Suppressor macrophage treated with lipopolysaccharide for 4 hours (primary cell): ENCODE measurements at places on chromosomes 6 and 20.

- peak; percentile 29 for DNase-seq
Observed at GRCh38 chr6:1263039-1263849, 48.7 kb upstream of the FOXQ1 start.

DNA sequence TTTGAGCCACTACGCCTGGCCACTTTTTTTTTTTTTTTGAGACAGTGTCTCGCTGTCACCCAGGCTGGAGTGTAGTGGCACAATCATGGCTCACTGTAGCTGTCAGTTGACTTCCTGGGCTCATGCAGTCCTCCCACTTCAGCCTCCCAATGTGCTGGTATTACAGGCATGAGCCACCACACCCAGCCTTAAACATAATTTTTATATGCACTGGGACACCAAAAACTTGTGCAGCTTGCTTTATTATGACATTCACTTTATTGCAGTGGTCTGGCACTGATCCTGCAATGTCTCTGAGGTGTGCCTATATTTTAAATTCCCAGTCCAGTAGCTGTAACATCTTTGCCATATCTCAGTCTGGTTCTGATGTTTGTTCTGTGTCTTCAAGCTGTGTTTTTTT is 34.7 kb downstream of the KAT14 start:
- DNase-seq: no peak

GRCh38 chr6:99811636-99812035 is 182.4 kb downstream of the MCHR2 start:
- no peak for DNase-seq

DNA sequence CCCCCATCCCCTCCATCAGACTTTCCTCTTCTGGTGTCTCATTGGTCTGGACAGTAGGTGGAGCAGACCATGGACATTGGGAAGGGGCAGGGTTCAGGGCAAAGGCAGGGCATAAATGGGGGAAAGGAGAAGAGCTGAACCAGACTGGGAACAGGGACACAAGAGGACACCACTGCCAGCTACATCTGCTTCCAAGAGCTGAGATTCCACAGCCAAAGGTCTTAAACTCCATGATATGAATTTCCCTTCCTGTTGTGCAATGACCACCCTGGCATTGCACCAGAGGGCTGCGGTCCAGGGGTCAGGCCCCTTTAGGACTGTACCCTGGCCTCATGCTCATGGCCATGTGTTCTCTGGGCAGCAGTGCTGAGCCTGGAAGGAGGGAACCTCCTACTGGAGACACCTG is 137.9 kb downstream of the MAFB start:
- peak; percentile 17 for DNase-seq

DNA sequence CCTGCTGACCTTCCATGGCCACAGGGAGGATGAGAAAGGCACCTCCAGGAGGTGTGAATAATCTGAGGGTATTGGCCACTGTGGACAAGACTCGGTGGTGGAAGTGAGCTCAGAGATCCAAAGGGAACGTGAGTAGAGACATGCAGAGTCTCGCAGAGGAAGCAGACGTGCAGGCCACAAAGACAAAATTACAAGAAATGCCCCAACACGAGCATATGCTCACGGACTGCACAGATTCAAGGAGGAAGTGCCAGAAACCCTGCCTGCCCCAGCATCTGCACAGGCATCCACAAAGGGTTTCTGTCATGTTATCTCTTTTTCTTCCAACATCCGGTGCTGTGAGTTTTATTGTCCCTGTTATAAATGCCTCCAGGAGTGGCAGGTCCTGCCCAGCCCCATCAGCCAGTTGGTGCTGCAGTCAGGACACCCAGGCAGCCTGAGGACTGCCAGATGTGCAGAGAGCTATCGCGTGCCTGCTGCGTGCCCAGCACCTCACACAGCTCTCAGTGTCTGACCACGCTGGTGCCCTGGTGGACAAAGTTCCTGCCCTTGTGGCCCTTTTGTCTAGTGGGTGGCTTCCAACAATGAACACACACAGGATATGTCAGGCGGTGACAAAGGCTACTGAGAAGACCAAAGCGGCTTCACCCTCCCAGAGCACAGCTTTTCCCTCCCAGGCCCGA is 34.0 kb upstream of the FANCE start:
- peak; percentile 48 for DNase-seq

DNA sequence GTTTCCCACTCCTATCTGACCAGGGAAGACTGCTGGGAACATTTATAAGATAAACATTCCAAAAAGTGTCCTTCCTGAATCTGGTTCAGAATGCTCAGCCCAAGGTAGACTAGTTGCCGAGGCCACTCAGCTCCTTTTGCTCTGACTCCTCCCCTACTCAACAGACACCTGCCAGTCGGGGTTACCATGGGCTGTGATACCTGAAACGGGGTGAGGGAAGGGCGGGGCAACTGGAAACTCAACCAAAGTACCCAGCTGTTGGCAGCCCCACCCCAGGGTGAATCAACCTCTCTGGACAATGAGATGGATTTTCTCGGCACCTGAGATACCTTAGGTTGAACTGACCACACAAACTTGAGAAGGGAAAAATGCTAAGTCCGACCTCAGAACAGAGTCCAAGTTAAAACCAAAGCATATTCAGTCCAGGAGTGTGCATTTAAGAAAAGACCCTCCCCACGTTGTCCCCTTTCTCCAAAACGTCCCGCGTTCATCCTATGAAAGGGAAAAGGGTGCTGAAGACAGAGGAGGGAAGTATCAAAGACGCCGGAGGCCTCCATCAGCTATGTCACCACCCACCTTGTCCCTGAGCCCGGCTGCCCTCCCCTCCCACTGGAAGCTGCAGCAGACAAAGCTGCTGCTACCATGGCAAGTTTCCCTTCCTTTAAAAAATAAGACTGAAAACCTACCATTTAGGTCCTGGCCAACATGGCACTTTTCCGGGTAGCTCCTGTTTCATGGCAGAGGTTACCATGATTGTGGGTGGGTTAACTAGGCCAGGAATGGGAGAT is 100.1 kb downstream of the SLC23A2 start:
- no peak for DNase-seq

GRCh38 chr6:32177183-32177787 is 920 bp upstream of the RNF5 start:
- peak; percentile 41 for DNase-seq

- peak; percentile 69 for DNase-seq
Observed at GRCh38 chr20:32332614-32333013, 25.5 kb upstream of the ASXL1 start.

GRCh38 chr20:59589086-59589684 is 15.2 kb upstream of the PHACTR3 start:
- DNase-seq: no peak

GRCh38 chr6:30618270-30618797 is 694 bp downstream of the MRPS18B start:
- no peak for DNase-seq

- no peak for DNase-seq
Observed at GRCh38 chr6:85273870-85274269, 176.0 kb upstream of the NT5E start.

DNA sequence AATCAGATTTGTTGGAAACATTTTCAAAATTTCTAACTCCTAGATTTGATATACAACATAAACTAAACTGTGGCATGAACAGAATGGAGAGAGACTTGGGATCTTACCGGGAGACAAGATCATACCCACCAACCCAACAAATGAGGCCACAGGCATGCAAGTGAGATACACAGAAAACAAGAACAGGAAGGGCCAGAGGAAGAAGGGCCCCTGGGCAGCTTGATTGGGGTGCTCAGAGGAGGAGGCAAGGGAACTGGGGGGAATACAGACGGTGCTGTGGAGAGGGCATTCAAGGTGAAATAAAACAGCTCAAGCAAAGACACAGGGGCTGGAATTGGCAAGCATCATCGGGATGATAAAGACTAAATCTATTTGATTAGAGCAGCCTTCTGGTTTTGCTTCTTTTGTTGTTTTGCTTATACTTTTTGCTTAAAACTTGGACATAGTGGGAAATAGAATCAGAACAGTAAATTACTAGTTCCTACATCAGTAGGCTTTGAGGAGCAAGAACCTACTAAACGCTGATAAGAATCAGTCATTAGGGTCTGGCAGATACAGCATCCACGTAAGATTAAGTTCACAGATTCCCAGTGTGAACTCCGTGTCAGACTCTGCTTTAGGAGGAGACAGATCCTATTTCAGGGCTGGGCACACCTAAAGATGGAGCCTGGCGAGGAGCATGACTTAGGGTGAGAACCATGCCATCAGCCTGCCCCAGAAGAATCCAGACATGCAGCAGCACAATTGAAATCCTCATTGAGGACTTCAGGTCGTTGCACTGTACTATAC is 3.5 kb upstream of the RAMACL start:
- no peak for DNase-seq

- DNase-seq: no peak
Observed at GRCh38 chr6:7973584-7973983, 63.0 kb upstream of the TXNDC5 start.

DNA sequence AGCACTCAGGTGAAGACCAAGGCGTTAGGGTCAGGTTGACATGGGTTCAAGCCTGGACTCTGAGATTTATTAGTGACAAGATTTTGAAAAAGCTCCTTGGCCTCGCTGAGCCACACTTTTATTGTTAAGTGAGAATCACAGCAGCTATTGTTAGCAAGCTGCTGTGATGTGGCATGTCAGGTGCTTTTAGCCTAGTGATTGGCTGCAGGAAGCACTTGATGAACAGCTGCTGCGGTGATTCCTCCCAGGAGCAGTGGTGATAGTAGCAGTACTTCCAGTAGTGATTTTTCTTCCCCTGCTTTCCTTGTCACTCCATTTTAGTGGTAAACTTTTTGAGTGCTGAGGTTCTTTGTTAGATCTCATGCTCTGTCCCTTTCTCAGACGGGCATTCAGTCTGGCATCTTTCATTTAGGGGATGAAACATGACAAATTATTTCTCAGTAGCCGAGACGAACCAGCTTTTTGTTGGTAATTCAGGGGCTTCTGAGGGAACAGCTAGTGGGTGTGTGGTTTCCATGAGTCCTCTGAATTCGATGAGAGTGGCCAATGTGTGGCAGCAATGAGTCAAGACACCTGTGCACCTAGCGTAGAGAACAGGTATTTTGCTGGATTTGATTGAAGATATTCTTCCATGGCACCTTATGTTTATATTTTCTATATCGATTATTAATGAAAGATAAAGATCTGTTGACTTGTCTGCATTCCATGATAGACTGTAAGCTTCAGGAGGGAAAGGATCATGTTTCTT is 696.7 kb downstream of the DHX35 start:
- DNase-seq: no peak

GRCh38 chr6:103047567-103047966 is 1654.1 kb downstream of the GRIK2 start:
- no peak for DNase-seq

DNA sequence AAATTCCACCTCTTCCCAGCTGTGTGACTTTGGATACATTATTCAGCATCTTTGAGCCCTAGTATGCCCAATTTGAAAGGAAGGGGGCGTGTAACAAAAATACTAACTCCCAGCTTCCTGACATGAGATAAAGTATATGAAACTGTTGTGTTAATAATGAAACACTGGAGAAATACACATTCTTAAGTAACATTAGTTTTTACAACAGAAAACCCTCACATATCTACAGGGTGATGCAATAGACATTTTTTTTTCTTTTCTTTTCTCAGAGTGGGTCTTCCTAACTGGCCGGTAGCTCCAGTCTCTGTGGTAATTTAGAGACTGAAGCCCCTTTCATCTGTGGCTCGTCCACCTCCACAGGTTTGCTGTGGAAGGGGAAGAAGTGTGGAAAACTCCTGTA is 79.5 kb downstream of the CD83 start:
- DNase-seq: no peak

DNA sequence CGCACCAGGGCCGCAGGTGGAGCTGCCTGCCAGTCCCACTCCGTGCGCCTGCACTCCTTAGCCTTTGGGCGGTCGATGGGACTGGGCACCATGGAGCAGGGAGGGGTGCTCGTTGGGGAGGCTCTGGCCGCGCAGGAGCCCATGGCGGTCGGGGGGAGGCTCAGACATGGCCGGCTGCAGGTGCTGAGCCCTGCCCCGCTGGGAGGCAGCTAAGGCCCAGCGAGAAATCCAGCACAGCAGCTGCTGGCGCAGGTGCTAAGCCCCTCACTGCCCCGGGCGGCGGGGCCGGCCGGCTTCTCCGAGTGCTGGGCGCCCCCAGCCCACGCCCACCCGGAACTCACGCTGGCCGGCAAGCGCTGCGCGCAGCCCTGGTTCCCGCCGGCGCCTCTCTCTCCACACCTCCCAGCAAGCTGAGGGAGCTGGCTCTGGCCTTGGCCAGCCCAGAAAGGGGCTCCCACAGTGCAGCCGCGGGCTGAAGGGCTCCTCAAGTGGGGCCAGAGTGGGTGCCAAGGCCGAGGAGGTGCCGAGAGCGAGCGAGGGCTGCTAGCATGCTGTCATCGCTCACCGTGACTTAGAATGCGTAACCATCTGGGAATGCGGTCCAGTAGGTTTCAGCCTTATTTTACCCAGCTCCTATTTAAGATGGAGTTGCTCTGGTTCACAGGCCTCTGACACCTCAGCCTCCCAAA is 77.3 kb downstream of the C6orf52 start:
- DNase-seq: no peak

DNA sequence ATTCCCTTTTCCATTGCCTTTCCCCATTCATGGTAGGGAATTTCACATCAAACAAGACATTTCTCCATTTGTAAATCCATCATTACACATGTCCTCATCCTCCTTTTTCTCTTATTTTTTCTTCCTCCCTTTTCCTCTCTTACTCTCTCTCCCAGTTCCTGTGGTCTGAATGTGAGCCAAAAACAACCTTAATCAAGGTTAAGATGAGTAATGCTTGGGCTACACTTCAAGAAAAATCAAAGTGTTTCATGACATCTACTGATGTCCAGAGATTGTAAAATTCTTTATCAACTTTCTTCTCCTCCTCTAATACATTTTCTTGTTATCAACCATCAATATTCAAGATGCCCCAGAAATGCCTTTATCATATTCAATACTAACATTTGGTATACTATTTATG is 208.0 kb upstream of the PRND start:
- DNase-seq: no peak
